Uterine smooth muscle cell (primary cell): ENCODE measurements at places on chromosomes 5 and 9. TPM values are rescaled to one million over a fixed set of nuclear protein-coding genes. Genes with fewer than 3 reads are reported as not detected.

NOXA1 gene
- total RNA-seq = 0.22 and 1.00 TPM in 2 replicates

ISL1 gene
- total RNA-seq = 2.6 and 5.9 TPM in 2 replicates

IDNK gene
- total RNA-seq = 6.3 and 6.7 TPM in 2 replicates

ZBTB43 gene
- total RNA-seq = 10.6 and 11.0 TPM in 2 replicates

PPP2R2B gene
- 0.87 and 1.3 TPM in 2 replicates for total RNA-seq

SPRY4 gene
- 6.7 and 9.6 TPM in 2 replicates for total RNA-seq

SGCD gene
- total RNA-seq = 3.7 and 4.0 TPM in 2 replicates

HAND1 gene
- not detected in 2 replicates for total RNA-seq

EXD3 gene
- 6.5 and 19.5 TPM in 2 replicates for total RNA-seq

PCDHGA3 gene
- total RNA-seq = 0.22 and 0.87 TPM in 2 replicates

LCN2 gene
- total RNA-seq = not detected in 2 replicates

IL5 gene
- not detected in 2 replicates for total RNA-seq

SIT1 gene
- total RNA-seq = not detected in 2 replicates

EDIL3 gene
- total RNA-seq = 4.8 and 23.6 TPM in 2 replicates

CRB2 gene
- total RNA-seq = not detected in 2 replicates

PCDHB6 gene
- under 0.01 TPM in 2 replicates for total RNA-seq
